ENCODE measurements at places on chromosomes 1 and 21. TPM values are rescaled to one million over a fixed set of nuclear protein-coding genes. Genes with fewer than 3 reads are reported as not detected.

The SLC39A1 gene
- total RNA-seq: 113 TPM

The SLC9A1 gene
- 10.4 TPM for total RNA-seq

The SPATC1L gene
- 9.6 TPM for total RNA-seq

The PATJ gene
- total RNA-seq: 12.4 TPM

The HPDL gene
- 0.17 TPM for total RNA-seq

The TFF2 gene
- not detected for total RNA-seq

The ALPL gene
- 1.5 TPM for total RNA-seq

The SYT14 gene
- 0.99 TPM for total RNA-seq

The LRRC53 gene
- total RNA-seq: not detected

The FMOD gene
- total RNA-seq: 3.3 TPM

DNA sequence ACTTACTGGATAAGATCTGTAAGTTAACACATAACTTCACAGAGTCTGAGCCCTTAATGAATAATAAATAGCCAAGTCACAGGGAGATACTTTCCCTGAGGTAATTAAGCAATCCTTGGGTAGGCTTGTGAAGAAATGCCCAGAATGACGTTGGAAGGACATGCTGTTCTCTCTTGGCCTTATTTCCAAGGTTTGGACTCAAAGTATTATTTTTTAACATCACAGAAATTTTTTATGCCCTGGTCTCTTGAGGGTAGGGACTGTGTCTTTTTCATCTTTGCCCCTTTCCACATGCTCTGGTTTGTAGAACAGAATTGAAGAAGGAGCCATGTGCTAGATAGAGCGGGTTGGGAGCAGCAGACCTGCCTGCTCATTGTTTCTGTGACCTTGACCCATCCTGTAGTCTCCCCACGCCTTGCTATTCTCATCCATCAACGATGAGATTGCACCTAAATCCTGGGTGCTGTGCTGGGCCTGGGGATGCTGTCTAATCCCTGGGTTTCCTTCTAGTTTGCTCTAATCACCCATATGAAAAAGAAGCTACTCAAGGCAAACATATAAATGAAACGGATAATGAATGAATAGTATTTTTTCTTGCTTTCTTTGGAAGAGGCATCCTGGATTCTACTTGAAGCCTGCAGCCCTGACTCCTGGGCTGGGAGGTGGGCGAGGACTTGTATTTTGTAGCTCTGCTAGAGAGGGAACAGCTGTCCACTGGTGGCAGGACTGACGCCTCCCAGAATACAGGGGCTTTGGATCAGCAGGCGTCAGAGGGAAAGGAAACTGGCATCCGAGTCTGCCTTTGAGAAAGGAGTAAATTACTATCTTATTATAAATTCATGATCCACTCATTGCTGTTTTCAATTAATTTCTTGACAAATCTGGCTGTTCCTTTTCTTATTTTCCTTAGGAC is 17.5 kb upstream of the LAMTOR5 start:
- no peak for DNase-seq

- DNase-seq: no peak
Measured at GRCh38 chr1:6867321-6867720, 82.1 kb downstream of the CAMTA1 start.

- no peak for DNase-seq
Measured at GRCh38 chr1:30822006-30822405, 64.4 kb upstream of the LAPTM5 start.

GRCh38 chr21:8991088-8991907 is 1530.1 kb upstream of the TPTE start:
- no peak for DNase-seq

- DNase-seq: peak; percentile 35
Measured at GRCh38 chr1:10539411-10540043, 64.8 kb downstream of the PEX14 start.

GRCh38 chr1:235767795-235768194 is 98.9 kb downstream of the LYST start:
- DNase-seq: no peak

- no peak for DNase-seq
Measured at GRCh38 chr1:167602840-167603239, 27.2 kb upstream of the RCSD1 start.

- no peak for DNase-seq
Measured at GRCh38 chr21:35801391-35801790, 258.9 kb downstream of the SETD4 start.

- DNase-seq: peak; percentile 77
Measured at GRCh38 chr1:38038861-38039260, 7.7 kb downstream of the POU3F1 start.

DNA sequence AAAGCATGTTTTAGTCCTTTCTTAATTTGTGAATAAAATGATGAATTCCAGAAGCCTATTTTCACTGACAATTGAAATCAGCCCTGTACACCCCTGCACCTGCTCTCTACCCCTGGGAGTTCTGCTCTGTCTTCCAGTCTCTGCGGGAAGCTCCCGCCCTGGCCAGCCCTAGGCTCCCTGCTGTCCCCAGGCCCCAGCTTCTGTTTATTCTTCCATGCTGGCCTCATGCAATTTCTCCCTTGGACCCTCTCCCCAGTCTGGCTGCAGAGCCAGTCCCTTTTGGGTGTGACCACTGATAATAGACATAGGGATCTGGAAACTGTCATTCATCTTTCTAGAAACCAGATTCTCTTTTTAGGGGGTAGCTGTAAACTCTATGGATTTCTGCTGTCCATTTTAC is 258.6 kb downstream of the GRIK3 start:
- DNase-seq: no peak

GRCh38 chr1:186812570-186812969 is 16.2 kb upstream of the PLA2G4A start:
- DNase-seq: peak; percentile 92

- peak; percentile 76 for DNase-seq
Measured at GRCh38 chr1:33338048-33338439, 17.1 kb upstream of the A3GALT2 start.

DNA sequence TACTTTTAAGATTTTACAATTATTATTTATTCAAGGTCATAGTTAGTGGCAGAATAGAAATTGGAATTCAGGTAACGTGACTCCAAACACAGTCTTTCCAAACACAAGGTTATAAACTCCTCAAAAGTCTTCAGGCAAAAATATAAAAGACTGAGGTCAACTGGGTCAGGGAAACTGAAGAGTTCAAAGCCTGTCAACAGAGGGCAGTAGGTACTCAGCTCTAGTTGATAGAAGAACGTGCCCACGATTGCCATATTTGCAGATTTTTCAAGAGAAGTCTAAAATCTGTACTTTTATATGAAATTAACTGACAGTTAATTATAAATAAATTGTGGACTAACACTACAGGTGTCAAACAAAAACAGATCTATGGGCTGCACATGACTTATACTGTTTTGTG is 135.0 kb downstream of the LHX4 start:
- no peak for DNase-seq

DNA sequence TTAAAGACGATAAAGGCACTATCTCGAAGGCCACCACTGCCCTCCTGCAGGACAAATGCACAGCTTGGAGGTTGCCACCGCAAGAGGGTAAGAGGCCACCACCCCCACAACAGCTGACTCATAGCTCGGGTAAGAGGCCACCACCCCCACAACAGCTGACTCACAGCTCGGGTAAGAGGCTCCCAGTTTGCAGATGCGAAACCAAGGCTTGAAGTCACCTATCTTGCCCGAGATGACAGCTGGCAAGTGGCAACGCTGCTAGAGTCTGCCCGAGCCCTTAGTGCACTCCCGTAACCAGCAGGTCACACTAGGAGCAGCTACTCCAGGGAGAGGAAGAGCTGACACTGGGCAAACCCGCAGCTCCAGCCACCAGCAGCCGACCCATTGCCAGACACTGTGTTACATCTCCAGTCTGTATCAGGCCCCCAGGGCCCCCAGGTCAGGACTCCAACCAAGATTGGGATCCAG is 17.1 kb upstream of the SPSB1 start:
- DNase-seq: peak; percentile 93

DNA sequence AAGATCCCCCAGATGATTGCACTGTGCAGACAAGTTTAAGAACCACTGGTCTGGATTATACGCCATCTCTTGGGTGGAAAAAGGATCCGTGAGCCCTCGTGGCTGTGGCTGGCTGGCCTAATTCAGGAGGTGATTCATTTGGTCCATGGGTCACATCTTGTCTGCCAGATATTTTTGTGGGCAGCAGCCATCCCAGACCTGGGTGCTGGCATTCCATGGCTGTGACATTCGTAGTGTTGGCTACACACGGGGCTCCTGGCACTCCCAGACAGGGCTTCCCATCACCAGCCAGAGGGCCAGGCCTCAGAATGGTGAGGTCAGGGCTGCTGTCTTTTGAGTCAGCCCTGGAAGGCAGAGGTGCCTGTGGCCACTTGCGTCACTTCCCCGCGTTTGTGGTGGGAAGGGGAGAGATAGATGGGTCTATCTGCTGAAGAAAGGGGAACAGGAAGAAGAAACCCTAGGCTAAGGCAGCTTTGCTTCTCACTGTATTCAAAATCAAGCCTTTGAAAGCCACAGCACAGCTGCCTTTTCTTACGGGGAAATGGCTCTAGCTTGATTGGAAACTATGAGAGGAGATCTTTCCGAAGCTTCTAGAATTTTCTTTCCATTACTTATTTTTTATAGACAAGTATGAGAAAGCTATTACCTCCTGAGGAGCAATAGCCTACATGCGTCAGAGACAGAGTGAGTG is 32.4 kb downstream of the EIF2D start:
- DNase-seq: no peak

DNA sequence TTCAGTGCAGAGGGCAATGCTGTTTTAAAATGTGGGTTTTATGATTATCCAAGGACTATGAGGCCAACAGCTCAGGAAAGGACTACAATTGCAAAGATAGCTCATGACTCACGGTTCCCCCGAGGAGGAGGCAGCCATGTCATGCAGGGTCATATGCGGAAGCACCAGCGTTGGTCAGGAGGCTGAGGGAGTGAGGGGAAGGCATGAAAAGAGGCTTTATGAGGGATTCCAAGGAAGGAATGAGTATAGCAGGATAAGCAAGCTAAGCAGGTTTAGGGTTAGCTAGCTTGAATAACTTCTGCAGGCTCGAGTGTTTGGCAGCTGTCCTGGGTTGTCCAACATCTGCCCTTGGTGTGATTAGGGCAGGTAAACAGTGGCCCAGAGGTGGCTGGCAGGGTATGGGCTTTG is 495.1 kb downstream of the SETD4 start:
- peak; percentile 93 for DNase-seq

DNA sequence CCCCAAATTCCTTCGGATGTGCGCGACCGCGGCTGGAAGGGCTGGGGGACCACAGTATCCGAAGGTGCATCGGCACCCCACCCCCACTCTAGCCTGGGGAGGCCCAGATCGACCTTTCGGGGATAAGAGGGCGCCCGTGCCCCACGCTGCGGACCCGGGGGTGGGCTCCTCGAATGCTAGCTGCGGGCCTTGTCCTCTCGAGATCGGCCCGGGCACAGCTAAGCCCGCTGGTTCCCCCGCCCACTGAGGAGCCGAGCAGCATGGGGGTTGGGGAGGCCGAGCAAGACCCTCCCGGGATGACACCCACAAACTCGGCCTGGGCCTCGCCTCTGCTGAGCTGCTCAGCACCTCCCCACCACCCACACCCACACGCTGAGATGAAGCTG is 653 bp upstream of the IFFO2 start:
- no peak for DNase-seq

- DNase-seq: peak; percentile 55
Measured at GRCh38 chr1:172885971-172886370, 164.8 kb downstream of the TNFSF18 start.

GRCh38 chr1:178344513-178345091 is 152.2 kb downstream of the CLEC20A start:
- peak; percentile 93 for DNase-seq

DNA sequence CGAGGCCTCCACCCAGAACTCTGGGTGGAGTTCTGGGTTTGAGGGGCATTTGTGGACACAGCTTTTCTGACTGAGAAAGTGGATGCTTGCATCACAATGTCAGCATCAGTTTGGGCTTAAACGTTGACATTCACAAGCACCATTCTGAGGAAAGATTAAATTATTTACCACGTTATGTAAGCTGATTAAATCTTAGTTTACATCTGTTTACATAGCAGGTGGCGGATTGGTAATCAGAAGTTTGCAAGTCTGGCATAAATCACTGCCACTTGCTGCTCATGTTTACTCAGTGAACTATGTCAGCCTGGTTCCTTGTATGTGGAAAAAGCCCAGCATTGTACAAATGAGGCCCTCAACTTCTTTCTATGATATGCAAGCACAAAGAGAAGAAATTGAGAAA is 310.1 kb downstream of the PAPPA2 start:
- no peak for DNase-seq

- DNase-seq: peak; percentile 9
Measured at GRCh38 chr1:212669102-212669501, 30.5 kb downstream of the BATF3 start.

GRCh38 chr1:22286491-22286890 is 143.6 kb upstream of the WNT4 start:
- DNase-seq: no peak

DNA sequence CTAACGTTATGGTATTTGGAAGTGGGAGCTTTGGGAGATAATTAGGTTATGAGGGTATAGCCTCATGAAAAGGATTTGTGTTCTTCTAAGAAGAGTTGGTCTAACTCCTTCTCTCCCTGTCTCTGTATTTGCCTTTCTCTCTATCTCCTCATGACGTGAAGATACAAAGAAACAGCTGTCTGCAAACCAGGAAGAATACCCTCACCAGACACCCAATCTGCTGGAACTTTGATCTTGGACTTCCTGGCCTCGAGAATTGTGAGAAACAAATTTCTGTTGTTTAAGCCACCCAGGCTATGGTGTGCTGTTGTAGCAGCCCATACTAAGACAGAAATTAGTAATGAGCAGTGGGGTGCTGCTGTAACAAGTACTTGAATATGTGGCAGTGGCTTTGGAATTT is 16.1 kb downstream of the C1orf141 start:
- no peak for DNase-seq

- no peak for DNase-seq
Measured at GRCh38 chr1:181347495-181348390, 135.6 kb upstream of the CACNA1E start.

DNA sequence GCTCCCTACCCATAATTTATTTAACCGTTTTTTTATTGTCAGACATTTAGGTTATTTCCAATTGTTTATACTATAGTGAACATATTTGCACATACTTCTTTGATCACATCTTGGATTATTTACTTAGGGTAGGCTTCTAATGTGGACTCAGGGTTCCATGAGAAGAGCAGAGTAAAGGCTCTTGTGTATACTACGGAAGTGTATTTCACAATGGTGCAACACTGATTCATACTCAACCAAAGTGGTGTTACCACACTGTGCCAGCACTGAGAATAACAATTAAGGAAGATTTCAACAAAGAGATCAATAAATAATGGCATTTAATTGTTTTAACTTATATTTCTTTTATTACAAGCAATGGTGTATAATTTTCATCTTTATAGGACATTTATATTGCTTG is 251.2 kb downstream of the ZNF326 start:
- DNase-seq: no peak

DNA sequence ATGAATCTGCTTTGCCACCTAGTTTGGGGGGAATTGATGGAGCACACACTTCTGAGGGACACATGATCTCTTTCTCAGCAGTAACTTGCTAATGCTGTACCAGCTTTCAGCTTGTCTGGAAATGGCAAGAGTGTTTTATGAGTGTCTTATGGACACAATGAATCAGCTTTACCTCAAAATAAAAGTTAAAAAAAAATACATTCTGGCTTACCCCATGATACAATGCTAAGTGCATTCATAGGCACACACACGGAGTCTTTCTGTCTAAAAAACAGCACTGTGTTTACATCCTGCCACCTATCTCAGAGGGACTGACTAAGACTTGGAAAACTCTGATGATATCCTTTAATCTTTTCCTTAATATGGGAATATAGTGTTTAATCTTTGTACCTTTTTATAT is 455.5 kb upstream of the ADAMTS5 start:
- no peak for DNase-seq

- DNase-seq: no peak
Measured at GRCh38 chr1:186473047-186473446, 12.1 kb upstream of the PDC start.
